ENCODE measurements at places on chromosomes 7 and 10.

DNA sequence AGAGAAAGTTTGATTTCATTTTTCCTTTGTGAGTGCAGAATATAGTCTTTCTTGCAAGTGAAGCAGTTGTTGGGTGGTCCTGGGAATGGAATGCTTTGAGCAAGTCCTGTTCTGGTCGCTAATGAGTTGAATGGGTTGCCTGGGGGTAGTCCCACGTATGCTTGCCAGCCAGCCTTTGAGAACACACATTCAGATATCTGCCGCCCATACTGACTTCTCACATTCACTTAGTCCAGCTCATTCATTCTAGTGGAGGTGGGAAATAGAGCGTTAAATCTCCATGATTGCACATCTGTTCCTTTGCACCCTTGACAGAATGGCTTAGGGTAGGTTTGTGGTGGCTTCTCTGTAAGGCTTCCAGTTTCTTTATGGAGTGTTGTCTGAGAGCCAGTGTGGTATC lies 256.6 kb downstream of the SORCS3 start:
- no peak for DNase-seq

GRCh38 chr10:132404911-132405462 lies 8.0 kb downstream of the PWWP2B start:
- no peak for DNase-seq

DNA sequence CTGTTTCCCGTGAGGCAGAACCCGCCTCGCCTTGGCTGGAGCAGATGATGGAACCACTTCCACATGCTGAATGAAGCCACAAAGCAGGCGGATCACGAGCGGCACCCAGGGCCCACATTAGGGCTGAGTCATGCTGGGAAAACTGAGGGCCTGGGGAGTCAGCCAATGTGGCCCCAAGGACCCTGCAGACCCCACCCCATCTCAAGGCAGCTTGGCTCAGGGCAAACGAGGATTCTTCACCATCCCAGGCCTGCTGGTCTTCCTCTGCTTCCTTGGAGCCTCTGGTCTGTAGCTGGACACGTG lies 488.0 kb downstream of the DNAJB6 start:
- no peak for DNase-seq

DNA sequence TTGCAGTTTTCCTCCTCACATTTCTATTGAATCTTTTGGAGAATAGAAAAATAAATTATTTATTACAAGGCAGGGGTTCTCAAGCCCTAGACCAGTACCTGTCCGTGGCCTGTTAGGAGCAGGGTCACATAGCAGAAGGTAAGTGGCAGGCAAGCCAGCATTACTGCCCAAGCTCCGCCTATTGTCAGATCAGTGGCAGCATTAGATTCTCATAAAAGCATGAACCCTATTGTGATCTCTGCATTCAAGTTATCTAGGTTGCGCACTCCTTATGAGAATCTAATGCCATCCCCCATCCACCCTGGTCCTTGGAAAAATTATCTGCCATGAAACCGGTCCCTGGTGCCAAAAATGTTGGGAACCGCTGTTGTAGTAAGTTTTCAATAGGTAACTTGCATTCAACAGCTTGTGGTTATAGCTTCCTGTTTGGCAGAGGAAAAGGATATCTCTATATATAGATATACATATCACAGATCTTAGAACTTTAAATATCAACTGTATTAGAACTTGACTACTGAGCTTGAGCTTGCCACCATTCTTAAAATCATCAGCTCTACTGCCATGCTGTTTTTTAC lies 165.1 kb downstream of the AHR start:
- no peak for DNase-seq

GRCh38 chr10:113569576-113569975 lies 16.7 kb downstream of the HABP2 start:
- DNase-seq: no peak

- DNase-seq: no peak
Observed at GRCh38 chr10:58570307-58570723, 57.6 kb downstream of the BICC1 start.

DNA sequence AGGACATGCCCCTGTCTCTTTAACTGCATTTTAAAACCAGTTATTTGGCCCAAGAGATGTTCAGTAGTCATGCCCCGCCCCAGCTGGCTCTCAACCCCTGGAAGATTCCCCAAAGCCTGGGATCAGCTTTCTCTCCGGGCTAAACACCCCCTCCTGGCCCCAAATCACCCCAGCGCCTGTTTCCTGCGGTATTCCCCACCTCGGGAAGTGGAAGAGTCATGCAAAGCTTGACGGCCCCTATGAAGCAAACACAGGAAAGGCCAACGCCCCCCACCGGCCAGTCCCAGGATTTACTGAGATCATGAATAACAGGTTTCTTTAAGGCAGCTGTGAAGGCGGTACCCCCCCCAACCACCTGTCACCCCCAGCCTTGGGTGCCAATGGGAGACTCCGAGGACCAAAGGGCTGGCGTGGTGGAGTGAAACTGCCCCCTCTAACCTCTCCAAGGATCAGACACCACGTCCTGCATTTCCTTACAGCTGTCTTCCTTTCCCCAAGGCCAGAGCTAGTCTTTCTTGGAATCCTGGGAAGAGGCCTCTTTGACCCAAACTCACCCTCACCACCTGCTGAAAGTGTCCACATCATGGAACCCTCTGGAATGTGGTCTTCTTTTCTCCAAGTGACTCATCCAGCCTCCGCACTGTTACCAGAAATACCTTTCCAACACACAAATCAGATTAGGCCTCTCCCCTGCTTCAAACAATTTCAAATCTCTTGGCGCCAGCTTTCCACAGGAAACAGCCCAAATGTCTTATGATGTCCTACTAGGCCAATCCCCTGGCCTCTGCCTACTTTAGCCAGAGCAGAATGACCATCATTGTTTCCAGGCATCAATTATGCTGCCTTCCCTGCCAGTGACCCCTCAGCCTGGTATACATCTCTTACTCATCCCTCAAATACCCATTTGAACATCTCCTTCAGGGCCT lies 301.5 kb downstream of the ZEB1 start:
- no peak for DNase-seq

GRCh38 chr10:29980084-29980483 lies 79.3 kb downstream of the JCAD start:
- DNase-seq: no peak

DNA sequence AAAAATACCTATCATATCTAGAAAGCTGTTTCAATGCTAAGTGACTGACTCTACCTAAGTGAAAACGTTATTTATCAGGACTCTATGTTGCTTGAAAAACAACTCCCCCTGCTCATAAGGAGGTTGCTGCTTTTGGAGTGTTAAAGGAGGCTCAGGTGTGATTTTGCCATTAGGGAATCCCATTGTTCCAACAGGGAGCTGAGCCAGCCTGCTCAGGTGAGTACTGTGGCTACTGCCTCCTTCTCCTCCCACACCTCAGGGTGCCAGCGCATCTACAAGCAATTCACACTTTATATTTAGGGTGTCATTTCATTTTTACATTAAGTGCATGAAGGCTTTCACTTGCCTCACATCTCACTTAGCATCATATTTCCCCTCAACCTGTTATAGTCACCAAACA lies 84.7 kb downstream of the SEM1 start:
- no peak for DNase-seq

DNA sequence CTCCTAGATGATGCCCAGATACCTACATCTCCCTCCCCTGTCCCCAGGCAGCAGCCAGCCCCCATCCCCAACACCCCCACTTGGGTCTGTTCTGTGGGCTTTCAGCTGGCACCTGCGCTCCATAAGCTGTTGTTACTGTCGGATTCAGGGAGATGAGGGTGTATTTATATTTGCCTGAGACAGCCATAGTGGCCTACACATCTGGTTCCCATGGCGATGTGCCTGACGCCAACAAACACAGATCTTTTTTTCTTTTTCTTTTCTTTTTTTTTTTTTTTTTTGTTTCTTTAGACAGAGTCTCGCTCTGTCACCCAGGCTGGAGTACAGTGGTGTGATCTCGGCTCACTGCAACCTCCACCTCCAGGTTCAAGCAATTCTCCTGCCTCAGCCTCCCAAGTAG lies 73.1 kb downstream of the CLIP2 start:
- DNase-seq: no peak

GRCh38 chr10:104332243-104333031 lies 5.8 kb downstream of the ITPRIP start:
- peak; percentile 3 for DNase-seq

- DNase-seq: no peak
Observed at GRCh38 chr10:72561745-72562166, 64.1 kb downstream of the MICU1 start.

DNA sequence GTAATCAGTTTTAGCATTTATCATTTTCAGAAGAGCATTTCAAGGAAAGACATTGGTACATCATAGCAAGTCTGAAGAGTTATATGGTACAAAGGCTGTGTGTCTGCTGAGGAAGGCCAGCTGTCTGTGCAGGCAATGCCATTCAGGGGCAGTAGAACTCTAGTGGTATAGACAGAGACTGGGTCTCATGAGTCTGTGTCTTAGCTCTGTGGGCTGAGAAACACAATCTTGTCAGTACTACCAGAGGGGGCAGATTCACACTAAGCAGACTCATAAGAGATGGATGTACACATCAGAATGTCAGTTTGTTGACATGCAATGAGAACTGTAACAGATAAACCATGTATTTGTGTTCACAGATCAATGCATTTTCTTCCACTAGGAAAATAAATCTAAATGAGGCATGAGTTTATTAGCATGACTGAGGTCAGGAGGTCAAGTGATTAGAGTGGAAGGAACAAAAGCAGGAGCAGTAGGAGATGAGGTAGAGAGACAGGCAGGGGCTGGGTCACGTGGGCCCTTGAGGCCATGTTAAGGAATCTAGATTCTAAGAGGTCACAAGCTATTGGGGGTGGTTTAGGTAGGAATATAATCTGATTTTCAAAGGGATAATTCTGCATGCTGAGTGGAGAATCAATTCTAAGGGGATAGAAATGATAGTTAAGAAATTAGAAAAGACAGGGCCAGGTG lies 7.5 kb upstream of the GGCT start:
- DNase-seq: no peak

GRCh38 chr7:130490311-130490791 lies 1.5 kb upstream of the MEST start:
- no peak for DNase-seq
